ENCODE measurements at places on chromosomes 3 and 15.

DNA sequence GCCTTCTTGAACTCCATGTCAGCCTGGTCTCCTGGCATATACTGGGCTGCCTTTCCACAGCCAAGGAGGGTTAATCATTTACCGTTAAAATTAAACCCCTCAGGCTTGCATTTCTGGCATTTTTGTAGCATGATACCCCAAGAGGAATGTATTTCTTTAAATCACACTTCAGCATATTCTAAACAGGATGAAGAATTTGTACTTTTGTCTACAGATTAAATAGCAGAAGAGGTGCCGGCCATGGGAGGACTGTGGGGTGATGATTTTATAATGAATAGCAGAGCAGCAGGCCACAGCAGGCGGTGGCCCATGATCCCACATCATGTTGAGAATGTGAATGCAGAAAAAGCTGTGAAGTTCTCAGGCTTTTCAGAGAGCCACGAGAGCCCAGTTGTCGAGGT, 90.2 kb downstream of the ARNT2 start:
- DNase-seq: no peak

DNA sequence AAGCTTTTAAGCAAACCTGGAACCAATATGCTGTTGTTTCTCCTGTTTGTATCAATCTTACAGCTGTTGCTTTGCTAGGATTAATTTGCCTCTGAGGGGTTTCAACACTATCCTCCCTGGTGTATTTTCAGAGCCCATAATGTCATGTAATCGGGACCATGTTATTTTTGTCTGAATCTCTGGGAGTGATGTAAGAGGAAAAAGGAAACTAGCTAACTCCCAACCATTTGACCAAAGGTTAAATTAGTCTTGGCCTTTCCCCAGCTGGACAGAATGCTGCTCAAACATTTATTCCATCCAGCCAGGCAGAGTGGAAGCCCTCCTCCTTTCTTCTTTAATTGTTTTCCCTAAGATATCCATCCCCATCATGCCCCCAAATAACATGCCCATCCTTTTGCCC, 142.2 kb downstream of the ALDH1A2 start:
- DNase-seq: no peak

DNA sequence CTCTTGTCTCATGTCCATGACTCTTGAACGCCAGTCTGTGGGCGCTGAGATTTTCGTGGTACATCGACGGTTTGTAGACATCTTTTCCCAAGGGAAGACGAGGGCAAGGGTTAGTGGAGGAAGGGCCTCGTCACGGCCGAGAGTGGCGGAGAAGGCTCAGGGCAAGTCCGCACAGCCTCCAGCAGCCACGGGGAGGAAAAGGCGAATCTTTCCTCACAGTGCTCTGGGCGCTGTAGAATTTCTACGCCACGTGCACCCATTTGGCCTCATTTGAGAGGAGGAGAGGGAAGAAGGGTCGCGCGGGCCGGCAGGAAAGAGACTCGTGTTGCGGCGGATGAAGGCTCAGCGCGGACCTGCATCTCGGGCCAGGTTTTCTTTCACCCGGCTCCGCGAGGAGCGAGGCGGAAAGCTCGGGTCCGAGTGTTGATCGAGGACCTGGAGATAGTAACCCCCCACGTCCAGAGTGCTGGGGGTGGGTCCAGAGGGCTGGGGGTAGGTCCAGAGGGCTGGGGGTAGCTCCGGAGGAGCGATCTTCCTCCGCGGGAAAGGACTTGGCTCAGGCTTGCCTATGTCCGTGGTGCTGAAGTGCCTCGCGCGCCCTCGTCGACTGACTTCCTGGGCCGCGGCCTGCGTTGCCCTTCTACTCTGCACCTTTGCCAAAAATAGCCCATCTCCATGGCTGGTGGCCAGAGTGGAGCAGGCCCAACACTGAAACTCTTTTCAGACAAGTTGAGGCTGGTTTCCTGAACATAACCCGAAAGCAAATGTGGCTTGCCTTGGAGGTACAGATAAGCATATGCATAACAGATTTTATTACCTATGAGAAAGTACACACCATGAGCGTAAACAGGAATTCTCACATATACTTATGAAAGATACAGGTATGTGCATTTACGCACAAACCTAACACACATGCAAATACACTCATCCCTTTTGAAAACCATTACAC, 1.1 kb downstream of the SLC35G2 start:
- peak; percentile 22 for DNase-seq

DNA sequence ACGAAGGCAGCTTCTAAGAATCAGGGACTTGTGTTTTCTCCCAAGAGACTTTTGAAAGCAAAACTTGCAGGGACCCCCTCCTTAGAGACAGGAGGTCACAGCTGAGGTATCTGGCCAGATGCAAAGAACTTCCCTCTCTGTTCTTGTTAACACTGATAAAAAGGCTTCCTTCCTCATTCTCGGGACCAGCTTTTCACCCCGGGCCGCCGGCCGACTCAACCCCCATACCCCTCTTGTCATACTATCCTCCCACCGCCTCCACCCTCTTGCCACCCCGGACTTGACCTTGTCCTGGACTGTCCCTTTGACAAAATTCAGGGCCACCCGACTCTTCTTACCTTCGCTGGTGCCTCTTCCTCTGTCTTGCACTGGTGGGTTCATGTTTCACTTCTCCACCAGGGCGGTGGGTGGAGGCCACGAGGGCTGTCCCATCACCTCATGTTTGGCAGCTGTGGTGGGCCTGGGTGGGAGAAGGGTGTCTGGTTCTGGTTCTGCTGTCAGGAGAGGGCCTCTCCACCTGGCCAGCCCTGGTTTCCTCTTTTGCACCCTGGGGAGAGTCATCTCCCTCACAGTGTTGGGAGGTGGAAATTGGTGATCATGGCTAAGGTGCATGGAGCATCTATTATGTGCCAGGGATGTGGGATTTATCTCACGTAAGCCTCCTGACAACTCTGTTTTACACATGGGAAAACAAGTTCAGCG, 32.5 kb downstream of the BHLHE40 start:
- DNase-seq: no peak

- no peak for DNase-seq
These were observed 27.1 kb upstream of the LACTB start for GRCh38 chr15:63094495-63094931.

DNA sequence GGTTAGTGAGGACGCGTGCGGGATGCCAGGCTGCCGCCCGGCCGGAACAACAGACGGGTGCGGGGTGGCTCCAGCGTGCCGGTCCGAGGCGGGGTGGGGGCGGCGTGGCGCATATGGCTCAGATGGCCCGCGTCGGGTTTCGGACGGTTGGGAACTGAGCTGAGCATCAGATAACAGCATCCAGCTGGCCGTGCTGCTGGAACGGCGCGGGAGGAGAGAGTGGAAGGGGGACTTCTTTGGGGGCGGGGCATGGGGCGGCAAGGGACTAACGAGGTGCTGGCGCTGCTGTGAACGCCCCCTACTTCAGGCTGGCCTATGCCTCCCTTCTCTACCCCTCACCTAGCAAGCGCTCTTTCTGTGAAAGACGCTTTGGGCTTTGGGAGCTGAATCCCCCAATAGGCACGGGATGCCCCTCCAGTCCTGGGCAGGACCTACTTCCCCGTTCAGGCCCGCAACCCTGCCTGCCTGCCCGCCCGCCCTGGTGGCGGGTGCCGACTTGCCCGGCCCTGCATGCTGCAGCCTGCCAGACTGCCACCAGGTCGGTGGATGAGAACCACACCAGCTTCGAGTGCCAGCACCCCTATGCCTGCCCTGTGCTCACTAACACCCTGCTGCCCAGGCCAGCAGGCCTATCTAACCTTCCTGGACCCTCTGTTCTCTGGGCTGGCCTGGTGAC, 542 bp downstream of the INKA1 start:
- no peak for DNase-seq

GRCh38 chr3:60764870-60765269, 486.4 kb downstream of the FHIT start:
- no peak for DNase-seq

- no peak for DNase-seq
These were observed 91.5 kb downstream of the ITPR1 start for GRCh38 chr3:4584456-4585249.

DNA sequence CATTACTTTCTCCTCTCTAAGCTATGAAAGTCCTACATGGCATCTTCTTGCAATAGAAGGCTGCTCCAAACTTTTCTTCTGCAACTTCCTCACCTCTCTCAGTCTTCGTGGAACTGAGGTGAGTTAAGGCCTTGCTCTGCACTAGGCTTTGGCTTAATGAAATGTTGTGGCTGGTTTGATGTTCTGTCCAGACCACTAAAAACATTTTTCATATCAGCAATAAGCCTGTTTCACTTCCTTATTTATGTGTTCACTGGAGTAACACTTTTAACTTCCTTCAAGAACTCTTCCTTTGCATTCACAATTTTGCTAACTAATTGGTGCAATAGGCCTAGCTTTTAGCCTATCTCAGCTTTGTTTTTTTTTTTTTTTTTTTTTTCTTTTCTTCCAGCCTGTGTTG, 335.3 kb upstream of the NECTIN3 start:
- DNase-seq: no peak

- DNase-seq: no peak
These were observed 67.7 kb downstream of the RARB start for GRCh38 chr3:25495726-25496253.

DNA sequence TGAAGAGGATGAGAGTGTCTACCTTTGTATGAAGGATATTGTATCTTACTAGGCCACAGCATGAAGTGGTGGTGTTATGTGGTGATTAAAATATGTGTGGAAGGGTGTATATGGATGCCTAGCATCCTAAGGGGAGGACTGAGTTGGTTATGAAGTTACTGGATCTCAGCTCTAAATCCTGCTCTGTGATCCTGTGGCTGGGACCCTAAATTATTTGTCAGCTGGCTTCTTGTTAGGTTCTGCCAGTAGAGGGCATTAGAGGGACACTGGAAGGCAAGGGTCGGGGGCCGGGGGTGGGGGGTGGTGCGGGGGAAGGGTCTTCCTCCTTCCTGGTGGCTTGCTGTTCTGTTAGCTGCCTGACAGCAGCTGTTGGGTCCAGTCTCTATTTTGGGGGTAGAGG, 34.9 kb downstream of the MORF4L1 start:
- DNase-seq: no peak

Measured in mesothelial cell of epicardium (in vitro differentiated cells).